ENCODE measurements at places on chromosomes 2 and 18.

DNA sequence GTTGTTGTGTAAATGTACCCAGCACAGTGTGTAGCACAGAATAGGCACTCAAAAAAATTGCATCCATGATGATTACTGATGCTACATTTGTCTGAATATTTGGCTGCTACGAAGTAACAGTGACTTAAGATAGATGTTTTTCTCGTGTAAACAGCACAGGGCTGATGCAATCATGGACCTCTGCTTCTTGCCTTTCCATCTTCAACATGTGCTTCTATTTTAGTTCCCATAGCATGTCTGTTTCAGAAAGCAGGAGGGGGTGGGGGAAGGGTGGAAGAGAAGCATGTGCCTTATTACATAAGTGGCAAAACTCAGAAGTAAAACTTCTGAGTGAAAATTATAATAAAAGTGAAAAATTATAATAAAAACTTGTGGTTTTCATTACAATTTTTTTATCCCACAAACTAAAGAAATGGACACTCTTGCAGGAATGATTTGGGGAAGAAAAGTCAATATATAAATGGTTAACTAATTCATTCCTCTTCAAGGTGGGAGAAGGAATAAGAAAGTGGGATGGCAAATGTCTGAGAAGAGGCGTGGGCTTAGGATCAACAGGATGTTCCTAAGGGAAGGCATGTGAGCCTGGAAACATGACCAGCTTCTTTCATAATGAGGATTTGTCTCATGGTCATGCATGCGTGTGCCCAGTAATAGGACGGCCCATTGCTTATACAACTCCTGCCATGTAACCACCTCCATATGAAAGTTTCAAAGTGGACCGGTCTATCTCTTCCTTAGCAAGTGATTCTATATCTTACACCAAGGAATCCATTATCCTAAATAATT, 27.2 kb downstream of the CCBE1 start:
- DNase-seq, result no peak

- no peak for DNase-seq
Measured at GRCh38 chr2:173010233-173010632, 65.4 kb upstream of the MAP3K20 start.

DNA sequence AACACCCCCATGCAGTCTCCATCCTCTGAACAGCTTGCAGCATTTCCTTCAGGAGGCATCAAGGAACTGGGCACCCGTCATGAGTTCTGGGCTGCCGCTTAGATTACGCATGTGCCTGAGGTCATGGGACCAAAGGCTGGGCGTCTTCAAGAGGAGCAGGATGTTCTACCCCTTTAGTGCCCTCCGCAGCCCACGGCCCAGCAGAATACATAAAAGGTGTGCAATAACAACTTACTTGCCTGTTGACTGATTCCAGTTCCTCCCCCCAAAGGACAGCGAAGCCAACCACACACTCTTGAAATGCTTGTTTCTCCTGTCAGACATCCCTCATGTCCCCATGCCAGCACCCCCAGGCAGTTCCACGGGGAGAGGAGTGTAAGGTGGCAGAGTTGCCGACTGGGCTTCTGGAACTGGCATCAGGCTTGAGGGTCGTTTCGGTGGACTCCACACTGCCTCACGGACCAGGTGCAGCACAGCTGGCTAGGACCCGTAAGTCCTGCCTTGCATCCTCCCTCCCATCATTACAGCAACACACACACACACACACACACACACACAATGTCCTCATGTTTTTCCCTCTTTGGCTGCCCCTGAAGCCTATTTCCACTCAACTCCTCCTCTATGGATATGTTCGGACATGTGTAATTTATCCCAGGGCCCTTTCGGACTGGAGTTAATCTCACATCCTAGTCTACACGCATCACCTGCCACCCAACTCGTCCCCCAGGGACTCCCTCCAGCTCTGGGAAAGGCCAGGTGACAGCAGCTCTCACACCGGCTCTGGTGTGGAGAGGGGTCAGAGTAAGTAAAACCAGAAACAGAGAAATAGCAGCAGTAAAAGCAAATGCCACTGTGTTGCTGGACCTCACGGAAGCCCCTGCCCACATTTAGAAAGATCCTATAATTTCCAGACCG, 200.7 kb downstream of the BCL11A start:
- DNase-seq, result no peak

GRCh38 chr2:68968221-68968620, 6.2 kb upstream of the GKN1 start:
- DNase-seq, result no peak

DNA sequence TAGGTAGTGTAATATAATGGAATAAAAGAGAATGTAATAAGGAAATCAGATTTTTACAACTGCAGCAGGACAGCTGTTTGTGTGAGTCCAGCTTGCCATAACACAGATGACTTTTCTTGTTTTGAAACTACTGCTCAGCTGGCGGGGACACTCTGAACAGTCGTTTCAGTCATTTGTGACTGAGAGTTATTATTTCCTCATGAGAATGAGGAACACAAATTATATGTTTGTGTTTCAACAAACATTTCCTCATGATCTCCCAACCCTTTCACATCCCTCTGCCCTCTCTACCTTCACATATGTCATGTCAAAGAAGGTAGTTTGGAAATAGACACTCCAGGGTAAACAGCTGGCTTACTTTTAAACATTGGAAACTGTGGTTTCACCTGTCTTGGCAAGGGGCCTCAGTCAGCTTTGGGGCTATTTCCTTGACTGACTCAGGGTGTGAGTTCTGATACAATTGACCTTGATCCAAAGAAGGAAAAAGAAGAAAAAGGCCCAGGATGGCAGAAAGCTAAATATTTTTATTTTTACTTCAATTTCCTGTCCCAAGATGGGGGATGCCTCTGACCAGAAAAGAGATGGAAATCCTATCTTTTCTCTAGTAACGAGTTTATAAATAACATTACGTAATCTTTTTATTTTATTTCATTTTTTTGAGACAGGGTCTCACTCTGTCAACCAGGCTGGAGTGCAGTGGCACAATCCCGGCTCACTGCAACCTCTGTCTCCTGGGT, 593 bp downstream of the SP140L start:
- DNase-seq, result no peak

DNA sequence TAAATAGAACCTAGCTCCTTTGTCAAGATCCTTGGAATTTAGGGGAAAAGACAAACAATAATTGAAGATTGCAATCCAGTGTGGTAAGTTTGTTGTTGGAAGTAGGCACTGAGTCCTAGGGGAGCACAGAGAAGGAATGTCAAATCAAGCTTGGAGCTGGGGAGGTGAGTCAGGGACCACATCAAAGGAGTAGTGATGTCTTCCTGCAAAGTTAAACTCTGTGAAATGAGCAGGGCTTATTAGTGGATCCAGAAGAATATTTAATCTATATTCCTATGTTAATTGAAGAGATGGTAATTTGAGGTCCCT, 41.7 kb upstream of the NABP1 start:
- no peak for DNase-seq

GRCh38 chr2:111194835-111195621, 74.3 kb downstream of the BCL2L11 start:
- DNase-seq, result no peak

DNA sequence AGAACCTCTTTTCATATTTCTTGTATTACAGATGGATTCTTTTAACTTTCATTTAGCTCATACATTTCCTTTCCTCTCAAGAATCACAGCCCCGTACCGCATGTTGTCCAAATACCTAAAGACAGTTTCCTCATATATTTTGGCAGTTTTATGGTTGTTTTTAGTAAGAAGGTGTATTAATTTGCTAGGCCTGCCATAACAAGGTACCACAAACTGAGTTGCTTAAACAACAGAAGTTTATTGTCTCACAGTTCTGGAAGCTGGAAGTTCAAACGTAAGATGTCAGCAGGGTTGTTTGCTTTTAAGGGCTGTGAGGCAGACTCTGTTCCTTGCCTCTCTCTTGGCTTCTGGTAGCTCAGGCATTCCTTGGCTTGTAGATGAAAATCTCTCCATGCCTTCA, 343.2 kb upstream of the TNP1 start:
- DNase-seq, result no peak

DNA sequence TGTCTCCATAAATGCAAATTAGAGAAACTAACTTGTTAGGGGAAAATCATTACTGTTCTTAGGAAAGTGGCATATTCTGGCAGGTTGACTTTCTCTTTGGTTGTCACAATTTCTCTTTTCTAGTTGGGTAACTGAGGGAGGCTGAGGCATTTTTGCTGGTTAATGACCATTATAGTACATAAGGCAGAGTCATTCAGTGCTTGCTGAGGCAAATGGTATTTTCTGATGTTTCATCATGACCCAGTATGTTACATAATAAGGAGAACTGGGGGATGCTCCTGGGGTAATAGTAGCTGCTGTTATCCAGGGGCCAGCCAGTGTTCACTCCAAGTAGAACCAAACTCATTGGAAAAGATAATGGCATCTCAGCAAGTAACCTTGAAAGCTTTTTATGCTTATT, 62.3 kb downstream of the ITGA6 start:
- no peak for DNase-seq

DNA sequence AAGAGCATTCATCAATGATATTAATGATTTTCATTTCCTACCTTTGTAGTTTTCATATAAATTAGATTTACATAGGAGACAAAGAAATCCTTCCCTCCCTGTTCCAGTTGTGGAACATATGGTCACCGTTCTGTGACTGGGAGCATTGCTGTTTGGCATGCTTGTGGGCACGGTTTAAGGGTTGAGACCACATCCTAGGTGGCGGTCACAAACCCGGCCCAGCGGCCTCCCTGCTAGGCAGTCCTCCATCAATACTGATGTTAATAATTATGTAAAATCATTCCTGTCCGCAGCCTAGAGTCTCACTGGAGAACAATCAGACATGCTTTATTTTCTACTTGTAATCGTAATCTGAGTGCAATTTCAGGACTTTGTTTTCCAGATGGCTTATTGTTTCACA, 117.9 kb downstream of the AGAP1 start:
- DNase-seq, result no peak

DNA sequence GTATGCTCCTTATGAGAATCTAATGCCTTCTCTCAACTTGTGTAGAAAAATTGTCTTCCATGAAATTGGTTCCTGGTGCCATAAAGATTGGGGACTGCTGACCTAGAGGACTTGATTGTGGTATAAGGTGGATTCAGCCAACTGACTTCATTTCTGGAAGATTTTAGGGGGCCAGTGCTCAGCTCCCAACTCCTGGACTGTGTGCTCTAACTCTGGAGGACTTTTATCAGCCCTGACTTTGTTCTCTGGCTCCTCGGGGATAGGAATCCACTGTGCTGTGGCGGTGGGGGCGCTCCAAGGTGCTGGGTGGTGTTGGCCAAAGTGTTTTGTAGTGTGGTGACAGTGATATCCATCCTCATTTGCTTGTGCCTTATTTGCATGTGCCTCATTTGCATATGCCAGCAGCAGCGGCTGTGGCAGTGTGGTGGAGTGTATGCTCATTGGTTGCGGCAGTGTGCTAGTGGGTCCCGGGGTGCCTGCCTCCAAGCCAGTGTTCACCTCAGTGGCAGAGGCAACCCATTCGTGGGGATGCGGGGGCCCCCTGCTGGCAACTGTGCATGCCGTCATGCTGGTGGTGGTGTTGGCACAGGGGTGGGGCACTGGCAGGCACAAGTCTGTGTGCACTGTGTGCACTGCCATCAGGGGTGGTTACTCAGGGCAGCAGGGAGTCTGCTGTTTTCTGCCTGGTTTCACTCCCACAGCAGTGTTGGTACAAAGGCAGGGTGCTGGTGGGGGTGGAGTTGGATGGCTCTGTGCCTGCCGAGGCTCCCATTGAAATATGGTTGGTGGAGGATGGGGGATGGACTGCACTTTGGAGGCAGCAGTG, 19.6 kb downstream of the EHBP1 start:
- no peak for DNase-seq

- no peak for DNase-seq
Measured at GRCh38 chr18:37438417-37439180, 127.0 kb downstream of the CELF4 start.

GRCh38 chr2:222959358-222959757, 92.6 kb upstream of the KCNE4 start:
- DNase-seq, result no peak

- no peak for DNase-seq
Measured at GRCh38 chr18:37560003-37560402, 5.6 kb downstream of the CELF4 start.

DNA sequence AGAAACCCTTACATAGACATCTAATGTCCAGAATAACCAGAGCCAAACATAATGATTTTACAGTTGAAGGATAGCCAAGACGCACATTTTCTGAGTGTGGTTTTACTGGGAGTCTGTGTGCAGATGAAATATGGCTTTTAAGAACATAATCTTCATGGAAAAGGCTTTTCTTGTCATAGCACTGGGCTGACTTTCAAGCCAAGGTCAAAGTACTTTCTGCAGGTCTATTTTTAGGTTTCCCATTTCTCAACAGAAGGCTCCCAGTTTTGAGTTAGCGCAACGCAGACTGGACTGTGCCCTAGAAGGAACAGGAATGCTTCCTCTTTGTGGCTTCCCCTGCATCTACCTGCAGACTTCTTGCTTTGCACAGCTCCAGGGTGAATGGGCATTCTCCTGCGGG, 92.3 kb upstream of the UPP2 start:
- no peak for DNase-seq

GRCh38 chr18:3328532-3328931, 66.6 kb downstream of the MYL12B start:
- no peak for DNase-seq

DNA sequence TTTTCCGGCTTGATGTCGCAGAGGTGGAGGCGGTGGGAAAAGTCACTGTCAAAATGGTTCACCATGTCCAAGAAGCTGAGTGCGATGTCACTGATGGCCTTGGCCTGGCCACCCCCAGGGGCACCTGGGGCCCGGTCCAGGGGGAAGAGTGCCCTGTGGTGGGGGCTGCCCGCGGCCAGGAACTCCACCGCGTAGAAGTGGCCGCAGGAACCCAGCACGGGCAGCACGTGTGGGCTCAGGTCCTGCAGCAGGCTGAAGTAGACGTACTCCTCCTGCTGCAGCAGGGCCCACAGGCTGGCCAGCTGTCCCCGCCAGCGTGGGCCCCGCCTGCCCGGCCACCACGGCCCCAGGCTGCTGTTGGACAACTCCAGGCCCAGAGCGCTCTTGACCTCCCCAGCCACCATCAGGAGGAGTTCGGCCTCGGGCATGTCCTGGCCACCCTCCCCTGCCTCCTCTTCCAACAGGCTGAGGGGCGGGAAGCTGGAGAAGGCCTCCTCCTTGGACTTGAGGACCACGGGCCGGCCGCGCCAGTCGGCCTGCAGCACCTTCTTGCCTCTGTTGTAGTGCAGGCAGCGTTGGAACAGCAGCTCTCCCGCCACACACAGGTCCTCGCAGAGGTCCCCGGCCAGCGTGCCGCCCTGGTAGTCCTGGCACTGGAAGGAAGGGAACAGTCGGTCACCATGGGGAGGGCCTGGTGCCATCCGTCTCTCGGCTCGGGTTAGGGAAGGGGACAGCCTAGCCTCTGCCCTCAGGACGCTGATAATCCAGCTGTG, 10.3 kb downstream of the DIPK1C start:
- DNase-seq, result no peak

Data from stimulated activated CD4-positive, alpha-beta T cell treated with anti-CD3 and anti-CD28 coated beads, Interleukin-12 subunit alpha, Interleukin-12 subunit beta, amount 100 ng/mL, for 48 hours (primary cell).